Activated CD4-positive, CD25-positive, alpha-beta regulatory T cell treated with anti-CD3 and anti-CD28 coated beads, Interleukin-2, amount 50 U/mL, for 72 hours (primary cell): ENCODE measurements at places on chromosomes 12 and 14.

DNA sequence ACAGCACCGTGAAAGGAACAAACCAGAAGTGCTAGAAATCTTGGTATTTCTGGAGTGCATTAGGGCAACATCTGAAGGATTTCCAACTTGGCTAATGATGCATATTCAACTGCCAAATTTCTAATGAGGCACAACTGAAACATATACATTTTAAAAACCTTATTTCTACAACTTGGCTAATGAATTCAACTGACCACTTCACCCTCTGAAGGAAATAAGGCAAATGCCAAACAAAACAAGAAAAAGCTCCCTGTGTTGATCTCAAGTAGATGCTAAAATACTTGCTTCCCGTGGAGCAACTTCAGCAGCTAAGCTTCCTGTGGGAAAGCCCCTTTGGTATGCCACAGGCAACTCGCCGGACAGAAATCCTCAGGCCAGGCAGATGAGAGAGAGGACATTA lies 167.1 kb downstream of the TTC7B start:
- no peak for DNase-seq

- DNase-seq = no peak
These were observed 9.9 kb upstream of the LRP10 start for GRCh38 chr14:22861651-22862050.

DNA sequence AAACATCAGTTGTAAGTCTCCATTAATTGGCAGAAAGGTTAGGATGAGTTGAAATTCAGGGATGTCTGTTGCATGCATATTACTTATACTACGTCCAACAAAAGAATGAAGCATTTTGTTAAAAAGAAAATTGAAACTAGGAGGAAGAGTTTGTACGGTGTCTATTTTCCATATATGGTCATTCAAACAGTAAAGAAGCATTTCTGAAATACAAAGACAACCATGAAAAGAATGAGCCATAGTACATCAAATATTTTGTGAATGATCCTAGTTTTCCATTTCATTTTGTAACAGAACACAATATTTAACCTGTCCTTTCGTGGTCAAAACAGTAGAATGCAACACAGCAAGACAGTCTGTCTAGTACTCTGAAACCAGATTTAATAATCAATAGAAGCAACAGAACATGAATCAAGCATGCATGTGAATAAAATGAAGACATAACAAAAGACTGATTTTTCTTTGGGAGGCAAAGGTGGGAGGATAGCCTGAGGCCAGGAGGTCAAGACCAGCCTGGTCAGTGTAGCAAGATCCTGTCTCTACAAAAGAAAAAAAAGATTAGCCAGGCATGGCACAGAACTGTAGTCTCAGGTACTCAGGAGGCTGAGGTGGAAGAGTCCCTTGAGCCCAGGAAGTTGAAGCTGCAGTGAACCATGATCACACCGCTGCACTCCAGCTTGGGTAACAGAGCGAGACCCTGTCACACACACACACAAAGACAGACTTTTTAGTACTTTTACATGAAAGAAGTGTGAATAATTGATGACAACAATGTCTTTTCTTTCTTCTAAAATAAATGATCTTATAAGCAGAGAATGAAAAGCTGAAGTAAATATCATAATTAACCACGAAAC lies 156.0 kb downstream of the LRIG3 start:
- no peak for DNase-seq

- DNase-seq = no peak
These were observed 1.9 kb downstream of the CCDC91 start for GRCh38 chr12:28192125-28192524.

- no peak for DNase-seq
These were observed 13.8 kb downstream of the BAG5 start for GRCh38 chr14:103548463-103549351.

DNA sequence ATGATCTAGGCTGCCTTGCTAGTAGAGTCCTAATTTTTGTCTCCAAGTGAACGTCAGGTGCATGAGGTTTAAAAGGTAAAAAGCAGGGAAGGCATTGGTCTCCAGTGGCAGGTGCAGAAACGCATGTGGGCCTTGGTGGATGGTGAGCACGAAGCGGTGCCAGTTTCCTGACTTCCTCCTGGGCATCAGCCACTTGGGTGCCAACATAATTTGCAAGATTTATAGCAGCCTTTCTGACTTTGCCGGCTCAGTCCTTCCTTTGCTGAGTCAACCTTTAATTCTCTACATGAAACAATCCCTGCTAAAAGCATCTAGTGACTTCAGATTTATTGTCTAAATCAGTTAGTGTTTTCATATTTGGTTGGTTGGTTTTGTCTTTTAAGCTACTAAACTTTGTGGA lies 355.7 kb upstream of the TMEM132C start:
- DNase-seq = no peak

DNA sequence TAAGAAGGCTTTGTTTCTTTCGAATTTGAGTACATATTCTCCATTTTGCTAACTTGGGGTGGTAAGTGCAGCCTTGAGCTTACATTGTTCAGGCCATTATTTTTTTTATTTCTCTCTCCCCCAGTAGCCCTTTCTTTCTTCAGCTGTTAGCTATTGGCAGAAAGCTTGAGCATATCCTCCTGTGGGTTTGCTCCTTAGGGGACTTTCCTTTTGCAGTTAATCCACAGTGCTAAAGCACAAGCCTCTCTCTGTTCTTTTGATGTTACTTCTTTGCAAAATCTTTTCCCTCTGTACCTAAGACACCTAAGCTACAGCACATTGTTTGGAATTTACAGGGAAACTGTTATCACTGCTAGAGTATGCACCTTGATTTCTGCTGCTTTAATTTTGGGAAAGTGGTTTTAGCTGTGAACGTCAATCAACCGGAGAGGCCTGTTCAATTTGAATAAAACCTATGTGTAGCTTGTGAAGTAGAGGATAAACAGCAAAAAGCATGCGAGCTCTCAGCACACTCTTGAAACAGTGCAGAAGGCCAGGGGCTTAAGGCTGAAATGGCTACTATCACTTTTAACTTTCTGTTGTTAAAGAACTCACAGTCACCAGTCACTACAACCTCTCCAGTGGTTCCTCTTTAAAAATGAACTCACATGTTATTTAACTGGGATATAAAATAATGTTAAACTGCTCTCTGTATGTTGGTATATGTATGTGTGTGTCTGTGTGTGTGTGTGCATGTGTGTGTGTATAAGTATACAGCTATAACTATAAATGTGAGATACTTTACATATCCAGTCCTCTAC lies 139.2 kb downstream of the PDZRN4 start:
- no peak for DNase-seq

DNA sequence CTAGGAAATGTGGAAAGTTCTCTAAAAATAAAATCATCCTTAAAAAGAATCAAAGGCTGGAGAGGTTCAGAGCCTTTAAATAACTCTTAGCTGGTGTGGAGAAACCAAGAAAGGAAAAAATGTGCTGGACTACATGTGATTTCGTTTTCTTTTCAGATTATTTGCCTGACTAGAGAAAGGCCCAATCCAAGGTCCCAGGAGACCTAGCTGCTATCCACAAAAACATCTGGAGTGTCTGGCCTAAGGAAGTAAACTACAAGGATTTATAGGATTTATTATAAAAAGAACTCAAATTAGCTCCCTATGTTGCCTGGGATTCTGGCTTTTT lies 774 bp upstream of the TMEM30B start:
- DNase-seq = no peak

GRCh38 chr12:124972211-124972610 lies 16.7 kb downstream of the DHX37 start:
- DNase-seq = no peak

GRCh38 chr12:94228488-94228907 lies 80.1 kb downstream of the PLXNC1 start:
- no peak for DNase-seq

- no peak for DNase-seq
These were observed 17.8 kb upstream of the CD9 start for GRCh38 chr12:6182279-6182898.

GRCh38 chr12:124917135-124917840 lies 2.8 kb upstream of the UBC start:
- peak; percentile 81 for DNase-seq

DNA sequence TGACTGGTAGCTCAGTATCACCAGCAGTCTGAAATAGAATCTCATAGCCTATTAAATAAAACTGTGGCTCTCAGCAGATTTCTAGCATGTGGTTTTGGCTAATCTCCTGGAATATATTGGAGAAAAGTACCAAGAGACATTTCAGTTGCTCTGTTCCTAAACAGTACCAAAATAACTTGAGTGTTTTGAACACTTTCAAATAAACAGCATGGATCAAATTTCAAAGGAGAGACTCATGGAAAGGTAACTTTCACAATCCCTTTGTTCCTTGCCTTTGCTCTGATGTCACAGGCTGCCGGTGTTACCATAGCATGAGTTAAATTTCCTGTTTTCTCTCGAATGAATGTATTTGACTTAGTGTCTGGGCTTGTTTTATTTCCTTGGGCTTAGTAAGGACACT lies 3.4 kb downstream of the ARG2 start:
- DNase-seq = no peak

- DNase-seq = no peak
These were observed 85.0 kb downstream of the MNAT1 start for GRCh38 chr14:60819575-60819974.

GRCh38 chr12:53777936-53778644 lies 26.3 kb upstream of the CISTR start:
- no peak for DNase-seq

DNA sequence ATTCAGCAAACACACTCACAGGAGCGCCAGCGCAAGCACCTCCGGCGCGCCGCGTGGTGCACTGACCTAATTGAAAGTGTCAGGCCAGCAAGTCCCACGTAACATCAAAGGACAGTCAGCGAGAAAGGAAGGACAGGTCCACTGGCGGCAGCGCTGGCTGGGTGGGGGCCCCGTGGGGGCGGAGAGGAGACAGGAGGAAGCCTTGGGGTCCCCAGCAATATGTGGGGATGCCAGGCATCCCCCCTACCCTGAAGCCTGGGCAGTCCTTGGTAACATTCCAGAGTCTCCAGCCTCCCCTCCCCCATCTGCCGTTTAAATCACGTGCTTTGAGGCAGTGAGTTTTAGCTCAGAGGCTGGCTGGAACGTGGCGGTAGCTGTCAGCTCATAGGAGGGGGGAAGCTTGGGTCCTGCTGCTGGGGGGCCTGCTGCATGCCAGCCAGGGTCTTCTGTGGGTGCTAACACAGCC lies 159.2 kb downstream of the CALM1 start:
- DNase-seq = no peak

- no peak for DNase-seq
These were observed 443.1 kb downstream of the AEBP2 start for GRCh38 chr12:19882346-19882745.

DNA sequence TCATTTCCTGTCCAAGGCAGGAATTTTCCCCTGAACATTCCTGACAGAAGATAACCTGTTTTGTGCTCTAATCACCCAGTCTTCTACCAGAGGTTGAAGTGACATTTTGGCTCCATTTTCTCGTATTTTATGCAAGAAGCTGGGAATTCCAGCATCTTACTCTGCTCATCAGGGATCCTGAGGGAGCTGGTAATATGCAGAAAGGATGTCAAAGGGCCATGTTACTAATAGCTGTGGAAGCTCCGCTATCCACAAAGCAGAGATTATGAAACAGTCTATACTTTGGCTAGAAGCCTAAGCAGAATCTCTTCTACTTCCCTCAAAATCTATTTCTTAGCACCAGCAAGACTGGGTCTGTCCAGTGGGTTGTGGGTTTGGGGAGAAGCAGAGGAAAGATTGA lies 613.0 kb downstream of the DIO2 start:
- DNase-seq = no peak

DNA sequence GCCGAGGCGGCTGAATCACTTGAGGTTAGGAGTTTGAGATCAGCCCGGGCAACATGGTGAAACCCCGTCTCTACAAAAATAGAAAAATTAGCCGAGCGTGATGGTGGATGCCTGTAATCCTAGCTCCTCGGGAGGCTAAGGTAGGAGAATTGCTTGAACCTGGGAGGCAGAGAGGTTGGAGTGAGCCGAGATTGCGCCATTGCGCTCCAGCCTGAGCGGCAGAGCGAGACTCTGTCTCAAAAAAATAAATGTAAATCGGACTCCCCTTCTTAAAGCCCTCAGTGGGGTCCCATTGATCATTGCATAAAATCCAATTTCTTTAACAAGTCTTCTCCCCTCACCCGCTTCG lies 908 bp downstream of the TDP1 start:
- no peak for DNase-seq

GRCh38 chr12:100154474-100155247 lies 12.0 kb upstream of the BLTP3B start:
- peak; percentile 78 for DNase-seq

DNA sequence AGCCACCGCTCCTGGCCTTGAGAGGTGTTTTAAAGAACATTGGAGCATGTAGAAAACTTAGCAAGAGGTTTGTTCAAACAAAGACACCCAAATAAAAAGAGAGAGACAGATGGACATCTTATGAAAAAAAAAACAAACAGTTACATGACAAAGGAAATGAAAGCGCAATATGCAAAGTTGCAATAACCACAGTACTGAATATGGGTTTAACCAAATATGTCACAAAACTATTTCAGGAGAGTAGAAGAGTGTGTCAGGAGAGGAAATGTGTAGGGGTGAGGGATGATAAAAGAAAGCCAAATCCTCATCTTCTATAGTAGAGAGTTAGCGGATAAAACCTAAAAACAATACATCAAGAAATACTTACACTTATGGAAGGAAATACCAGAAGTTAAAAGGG lies 98.4 kb downstream of the GTF2A1 start:
- DNase-seq = no peak

GRCh38 chr12:132558861-132559623 lies 51.3 kb downstream of the LRCOL1 start:
- no peak for DNase-seq

DNA sequence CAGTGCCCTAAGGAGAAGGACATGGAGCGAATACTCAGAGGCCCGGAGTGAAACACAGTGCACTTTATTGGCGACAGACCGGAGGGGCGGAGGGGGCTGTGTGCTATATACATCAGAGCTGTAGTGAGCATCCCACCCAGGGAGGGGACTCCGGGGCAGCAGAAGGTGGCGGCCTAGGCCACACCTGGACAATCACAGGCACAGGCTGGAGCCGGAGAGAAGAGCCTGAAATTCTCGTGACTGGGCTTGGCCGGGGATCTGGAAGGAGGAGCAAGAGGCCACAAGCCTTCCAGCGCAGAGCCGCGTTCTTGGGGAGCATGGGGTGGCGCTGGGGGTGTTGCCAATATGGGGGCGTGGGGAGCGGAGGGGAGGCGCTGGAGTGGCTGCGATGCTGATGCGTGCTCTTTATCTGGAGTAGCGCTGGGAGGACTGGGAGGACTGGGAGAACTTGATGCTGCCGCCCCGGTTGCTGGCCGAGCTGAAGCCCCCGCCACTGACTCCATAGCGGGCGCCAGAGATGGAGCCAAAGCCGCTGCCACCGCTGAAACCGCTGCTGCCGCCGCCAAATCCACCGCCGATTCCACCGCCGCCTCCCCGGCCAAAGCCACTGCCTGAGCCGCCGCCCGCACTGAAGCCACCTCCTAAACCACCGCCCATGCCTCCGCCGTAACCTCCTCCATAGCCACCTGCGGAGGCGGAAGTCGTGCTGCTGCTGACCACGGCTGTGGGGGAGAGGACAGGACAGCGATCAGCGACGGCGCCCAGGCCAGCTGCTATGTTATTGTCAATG lies 6.1 kb downstream of the KRT3 start:
- DNase-seq = no peak

DNA sequence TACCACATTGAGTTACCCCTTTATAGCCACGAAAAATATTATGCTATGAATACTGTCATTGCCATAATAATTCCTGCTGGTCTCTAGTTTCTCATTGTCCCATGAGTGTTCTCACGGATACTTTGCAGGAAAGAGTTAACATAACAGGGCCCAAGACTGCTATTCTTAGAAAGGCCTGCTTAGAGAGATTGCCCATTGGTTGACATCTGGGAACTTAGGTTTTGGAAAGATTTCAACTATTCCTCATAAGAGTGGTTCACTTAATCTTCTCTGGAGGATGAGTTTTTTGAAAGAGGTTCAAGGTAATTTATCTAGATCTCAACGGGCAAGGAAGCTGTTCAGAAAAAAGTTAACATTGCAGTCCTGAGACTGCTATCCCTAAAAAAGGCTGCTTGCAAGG lies 18.4 kb upstream of the PRPF39 start:
- no peak for DNase-seq
